CD4-positive, alpha-beta T cell (primary cell): ENCODE measurements at places on chromosomes 3 and 15. TPM values are rescaled to one million over a fixed set of nuclear protein-coding genes. Genes with fewer than 3 reads are reported as not detected.

The DGKG gene
- not detected for total RNA-seq

The MYO5C gene
- 0.93 TPM for total RNA-seq

The C15orf62 gene
- total RNA-seq: 0.77 TPM

The SEC62 gene
- total RNA-seq: 117 TPM

GRCh38 chr3:12338595-12339546, 50.0 kb downstream of the PPARG start:
- H3K36me3 ChIP-seq: no peaks in the 10 kb centered on the region
- no peaks in the 10 kb centered on the region for H3K27me3 ChIP-seq
- no peak for DNase-seq
- H3K4me3 ChIP-seq: no peak overlapping the region
- H3K27ac ChIP-seq: no peak overlapping the region

DNA sequence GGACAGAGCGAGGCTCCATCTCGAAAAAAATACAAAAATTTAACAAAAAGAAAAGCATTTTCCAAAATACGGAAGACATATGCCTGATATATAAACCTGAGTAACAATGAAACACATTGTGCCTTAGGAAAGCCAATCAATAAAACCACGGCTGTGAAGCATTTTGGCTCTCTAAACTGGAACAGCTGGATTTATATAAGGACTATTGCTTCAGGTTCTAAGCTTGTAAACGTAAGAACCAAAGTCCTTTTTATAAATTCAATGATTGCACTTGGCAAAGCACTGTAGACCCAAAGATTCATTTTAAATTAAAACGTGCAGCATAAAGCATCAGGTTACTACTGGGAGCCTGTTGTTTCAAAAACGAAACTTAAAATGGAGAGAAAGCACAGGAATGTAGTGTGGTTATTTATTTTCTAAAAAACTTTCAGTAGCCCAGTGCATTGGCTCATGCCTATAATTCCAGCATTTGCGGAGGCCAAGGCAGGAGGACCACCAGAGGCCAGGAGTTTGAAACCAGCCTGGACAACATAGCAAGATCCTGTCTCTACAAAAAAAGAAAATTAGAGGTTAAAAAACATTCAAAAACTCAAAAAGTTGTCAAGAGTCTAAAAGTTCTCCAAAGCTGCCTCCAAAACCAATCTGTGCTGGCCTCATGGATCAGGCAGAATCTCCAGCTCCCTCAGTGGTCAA, 61.5 kb downstream of the USF3 start:
- no peak overlapping the region for H3K4me3 ChIP-seq
- H3K4me1 ChIP-seq: no peaks in the 10 kb centered on the region
- H3K36me3 ChIP-seq: peaks cover 5% of the 10 kb centered on the region
- no peak overlapping the region for H3K27ac ChIP-seq
- H3K27me3 ChIP-seq: no peaks in the 10 kb centered on the region
- no peak for DNase-seq

DNA sequence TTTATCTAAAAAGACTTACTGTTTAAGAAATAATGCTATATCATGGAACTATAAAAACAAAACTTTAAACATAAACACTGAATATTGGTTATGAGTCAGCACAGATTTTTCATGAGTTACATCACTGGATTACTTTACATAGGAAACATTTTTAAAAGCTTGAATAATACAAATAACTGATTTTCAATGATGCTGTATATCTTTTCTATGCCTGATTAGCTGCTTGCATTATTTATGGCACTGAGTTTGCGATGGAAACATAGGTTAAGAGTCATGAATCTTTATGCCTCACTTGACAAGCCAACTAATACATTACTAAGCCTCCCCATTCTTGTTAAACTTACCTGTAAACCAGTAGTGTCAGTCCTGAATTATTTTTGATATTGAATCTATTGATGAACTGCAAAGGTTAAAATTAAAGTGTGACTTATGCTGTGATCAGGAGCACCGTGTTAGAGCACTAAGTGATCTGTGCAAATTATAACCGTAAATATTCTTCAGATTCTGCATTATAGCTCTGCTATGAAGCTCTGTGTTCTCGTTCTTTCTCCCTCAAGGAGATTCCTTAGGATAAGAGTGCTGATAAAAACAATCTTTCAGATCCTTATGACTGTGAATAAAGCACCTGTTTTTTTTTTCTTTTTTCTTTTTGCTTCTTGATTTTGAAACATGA, 437.3 kb upstream of the BCHE start:
- no peak overlapping the region for H3K4me3 ChIP-seq
- no peak overlapping the region for H3K27ac ChIP-seq
- no peak for DNase-seq

DNA sequence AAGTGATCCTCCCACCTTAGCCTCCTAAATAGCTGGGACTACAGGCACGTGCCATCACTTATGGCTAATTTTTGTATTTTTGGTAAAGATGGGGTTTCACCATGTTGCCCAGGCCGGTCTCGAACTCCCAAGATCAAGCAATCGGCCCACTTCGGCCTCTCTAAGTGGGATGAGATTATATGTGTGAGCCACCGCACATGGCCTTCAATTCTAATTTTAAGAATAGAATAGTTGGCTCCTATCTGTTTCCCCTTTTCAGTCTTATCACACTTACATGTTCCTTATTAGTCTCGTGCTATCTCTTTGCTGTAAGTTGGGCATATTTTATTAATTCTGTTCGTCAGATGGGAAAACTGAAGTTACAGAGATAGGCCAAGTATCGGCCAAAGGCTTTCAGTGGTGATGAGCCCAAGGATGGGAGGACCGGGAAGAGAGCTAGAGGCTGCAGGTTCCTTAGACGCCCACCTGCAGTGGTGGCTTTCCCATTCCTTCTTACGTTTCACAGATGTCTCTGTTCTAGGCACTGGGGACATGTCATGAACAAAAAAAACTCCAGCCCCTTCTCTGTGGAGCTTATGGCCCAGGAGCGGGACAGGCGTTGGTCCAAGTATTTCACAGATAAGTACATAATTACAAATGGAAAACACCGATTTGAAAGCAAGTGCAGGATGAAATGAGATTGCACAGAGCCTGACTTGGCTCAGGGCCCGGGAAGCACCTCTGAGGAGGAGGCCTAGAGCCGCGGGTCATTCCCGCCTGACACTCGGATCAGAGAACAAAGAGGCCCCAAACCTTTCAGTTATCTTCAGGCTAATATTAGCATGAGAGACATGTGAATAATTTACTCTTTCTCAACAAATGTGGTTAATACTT, 91.1 kb upstream of the KLF13 start:
- H3K4me1 ChIP-seq: peaks cover 12% of the 10 kb centered on the region
- H3K27ac ChIP-seq: no peak overlapping the region
- DNase-seq: no peak
- no peaks in the 10 kb centered on the region for H3K27me3 ChIP-seq
- H3K36me3 ChIP-seq: no peaks in the 10 kb centered on the region

GRCh38 chr3:28250999-28251398, 9.6 kb downstream of the CMC1 start:
- no peak overlapping the region for H3K4me3 ChIP-seq
- H3K4me1 ChIP-seq: peaks cover 25% of the 10 kb centered on the region
- H3K36me3 ChIP-seq: no peaks in the 10 kb centered on the region
- no peak for DNase-seq
- no peaks in the 10 kb centered on the region for H3K27me3 ChIP-seq
- no peak overlapping the region for H3K27ac ChIP-seq

DNA sequence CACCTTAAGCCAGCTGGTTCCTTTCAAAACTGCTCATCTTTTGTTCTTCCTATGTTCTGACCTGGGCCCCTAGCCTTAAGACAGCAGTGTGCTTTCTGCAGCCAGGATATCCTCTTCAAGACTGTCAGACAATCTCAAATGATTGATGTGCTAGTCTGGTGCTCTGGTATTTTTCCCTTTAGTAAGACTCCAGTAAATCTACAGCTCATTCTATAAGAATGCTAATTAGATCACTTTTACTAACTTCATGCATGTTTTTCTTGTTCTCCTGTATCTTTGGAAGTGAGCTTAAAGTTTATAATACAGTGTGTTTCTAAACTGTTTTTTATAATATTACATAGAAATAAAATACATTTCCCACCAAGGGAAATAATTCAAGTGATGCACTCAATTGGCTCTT, 220.9 kb upstream of the NANOGP8 start:
- no peak for DNase-seq
- H3K27me3 ChIP-seq: no peaks in the 10 kb centered on the region
- no peaks in the 10 kb centered on the region for H3K4me1 ChIP-seq
- H3K4me3 ChIP-seq: no peak overlapping the region

- DNase-seq: no peak
- no peak overlapping the region for H3K27ac ChIP-seq
- no peaks in the 10 kb centered on the region for H3K36me3 ChIP-seq
- peaks cover 53% of the 10 kb centered on the region for H3K27me3 ChIP-seq
- H3K4me3 ChIP-seq: no peak overlapping the region
- H3K4me1 ChIP-seq: peaks cover 13% of the 10 kb centered on the region
Measured at GRCh38 chr3:53843195-53844177, 2.7 kb downstream of the CHDH start.
